G401 (cell line): ENCODE measurements at places on chromosomes 1 and 21.

- DNase-seq, result peak; percentile 16
These were observed 18.7 kb upstream of the CAMK1G start for GRCh38 chr1:209564849-209565248.

- no peak for DNase-seq
These were observed 2.6 kb downstream of the MGST3 start for GRCh38 chr1:165633614-165634013.

DNA sequence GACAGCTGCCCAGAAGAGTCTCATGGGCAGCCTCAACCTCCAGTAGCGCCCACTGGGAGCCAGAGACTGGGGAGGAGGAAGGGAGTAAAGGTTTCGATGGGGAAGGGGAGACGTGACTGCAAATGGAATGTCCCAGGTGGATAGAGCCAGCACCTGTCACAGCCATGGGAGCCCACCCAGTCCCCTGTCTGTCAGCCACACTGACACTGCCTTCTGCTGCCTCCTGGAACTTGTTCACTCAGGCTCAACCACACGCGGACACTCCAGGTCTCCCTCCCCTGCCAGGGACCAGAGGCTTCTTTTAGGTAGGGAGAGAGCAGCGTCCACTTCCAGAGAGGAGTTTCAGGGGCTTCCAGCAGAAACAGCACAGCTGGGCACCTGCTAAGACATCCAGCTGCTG is 346.3 kb downstream of the NPHP4 start:
- DNase-seq, result no peak

GRCh38 chr1:56972976-56973375 is 7.2 kb upstream of the C8B start:
- no peak for DNase-seq

- DNase-seq, result no peak
These were observed 49.9 kb downstream of the WDR4 start for GRCh38 chr21:42829417-42829816.

DNA sequence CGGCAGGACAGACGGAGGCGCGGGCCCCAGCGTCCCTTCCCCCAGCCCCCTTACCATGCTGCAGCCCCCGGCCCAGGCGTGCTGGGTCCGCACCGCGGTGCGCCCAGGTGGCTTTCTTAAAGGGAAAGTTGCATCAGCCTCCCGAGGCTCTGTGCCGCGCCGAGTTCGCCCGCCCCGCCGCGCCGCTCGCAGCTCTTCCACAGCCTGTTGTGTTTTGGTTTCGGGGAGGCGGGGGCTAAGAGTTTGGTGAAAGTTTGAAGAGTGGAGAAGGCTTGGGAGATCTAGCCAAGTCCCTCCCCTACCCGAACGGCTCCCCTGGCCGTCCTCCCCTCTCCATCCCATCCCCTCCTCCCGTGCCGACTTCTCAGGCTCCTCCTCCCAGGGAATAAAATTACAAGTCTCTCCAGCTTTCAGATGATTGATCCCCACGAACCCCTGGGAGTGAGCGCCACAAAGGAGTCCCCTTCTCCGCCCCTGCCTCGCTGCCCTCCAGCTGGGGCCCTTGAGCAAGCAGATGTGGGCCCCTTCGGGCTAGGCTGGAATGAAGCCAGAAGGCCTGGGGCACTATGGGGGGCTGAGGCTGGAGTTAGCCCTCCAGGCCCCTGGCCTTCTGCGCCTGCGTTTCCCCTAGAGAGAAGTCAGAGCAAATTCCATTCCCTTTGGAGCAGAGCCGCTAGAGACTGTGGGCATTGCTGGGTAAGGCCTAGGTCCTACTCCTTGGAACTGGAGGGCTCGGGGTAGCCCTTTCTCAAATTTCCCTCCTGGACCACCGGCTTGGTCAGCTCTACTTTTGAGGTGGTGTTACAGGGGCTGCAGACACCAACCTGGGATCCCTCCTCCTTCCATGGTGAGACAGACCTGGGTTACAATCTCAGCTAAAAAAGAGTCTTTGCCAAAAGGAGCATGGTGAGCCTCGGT is at the start of gene SLC6A9:
SLC6A9 (minus strand) TSS at position 211 of the 918 bp plus-strand sequence. CDS start 7,185 bp downstream, outside the sequence.
- DNase-seq, result peak; percentile 39

DNA sequence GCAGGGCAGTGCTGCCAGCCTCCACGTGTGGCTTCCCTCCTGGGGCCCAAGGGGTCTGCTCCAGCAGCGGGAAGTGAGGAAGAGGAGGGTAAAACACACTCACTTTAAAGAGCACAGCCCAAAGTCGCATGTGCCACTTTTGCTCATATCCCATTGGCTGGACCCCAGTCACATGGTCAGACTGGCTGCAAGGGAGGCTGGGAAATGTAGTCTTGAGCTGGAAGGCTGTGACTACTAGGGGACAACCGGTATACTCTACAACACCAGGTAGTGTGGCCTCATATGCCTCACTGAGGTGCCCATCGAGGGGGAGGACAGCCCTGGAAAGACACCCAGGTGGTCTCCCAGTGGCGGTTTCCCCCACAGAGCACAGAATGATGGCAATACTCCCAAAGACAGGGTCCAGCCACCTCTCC is 45.2 kb downstream of the CAMK2N1 start:
- peak; percentile 70 for DNase-seq

GRCh38 chr1:193111641-193112090 is 6.5 kb upstream of the GLRX2 start:
- DNase-seq, result no peak

DNA sequence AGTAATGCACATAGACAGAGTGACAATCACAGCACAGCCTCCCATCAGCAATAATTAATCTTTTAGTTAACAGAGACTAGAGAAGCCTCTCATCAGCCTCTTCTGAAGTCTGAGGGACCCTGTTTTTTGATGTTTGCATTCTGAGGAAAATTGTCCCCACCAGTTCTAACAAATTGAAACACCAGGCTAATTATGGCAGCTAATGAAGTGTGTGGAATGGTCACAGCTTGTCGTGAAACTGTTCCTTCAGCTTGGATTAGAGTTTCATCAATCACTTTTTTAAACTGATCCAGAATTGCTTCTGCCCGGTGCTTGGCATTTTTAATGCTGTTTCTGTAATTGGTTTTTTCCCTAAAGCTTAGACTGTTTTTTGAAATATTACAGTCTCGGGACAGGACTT is 208.0 kb downstream of the SPATA17 start:
- no peak for DNase-seq

DNA sequence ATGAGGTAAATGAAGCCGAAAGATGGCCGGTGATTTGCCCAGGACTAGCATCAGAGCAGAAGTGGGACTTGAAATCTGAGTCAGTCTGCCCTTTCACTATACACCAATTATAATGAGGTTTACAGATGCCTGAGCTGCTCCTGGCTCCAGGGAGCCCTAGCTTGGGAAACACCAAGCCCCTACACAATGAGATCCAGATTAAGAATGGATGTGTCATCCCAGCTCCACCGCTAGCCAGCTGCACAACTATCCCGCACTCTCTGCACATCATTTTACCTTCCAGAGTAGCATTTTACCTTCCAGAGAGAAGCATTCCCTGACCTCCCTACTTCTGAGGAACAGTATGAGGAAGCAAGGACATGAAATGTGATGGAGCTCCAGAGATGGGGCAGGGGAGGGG is 27.0 kb downstream of the SERTAD4 start:
- DNase-seq, result no peak

GRCh38 chr21:36347962-36348328 is 27.9 kb downstream of the MORC3 start:
- no peak for DNase-seq

GRCh38 chr1:17955302-17956285 is 152.0 kb upstream of the IGSF21 start:
- peak; percentile 15 for DNase-seq

- no peak for DNase-seq
These were observed 107.7 kb upstream of the PLXNA2 start for GRCh38 chr1:208351838-208352237.

DNA sequence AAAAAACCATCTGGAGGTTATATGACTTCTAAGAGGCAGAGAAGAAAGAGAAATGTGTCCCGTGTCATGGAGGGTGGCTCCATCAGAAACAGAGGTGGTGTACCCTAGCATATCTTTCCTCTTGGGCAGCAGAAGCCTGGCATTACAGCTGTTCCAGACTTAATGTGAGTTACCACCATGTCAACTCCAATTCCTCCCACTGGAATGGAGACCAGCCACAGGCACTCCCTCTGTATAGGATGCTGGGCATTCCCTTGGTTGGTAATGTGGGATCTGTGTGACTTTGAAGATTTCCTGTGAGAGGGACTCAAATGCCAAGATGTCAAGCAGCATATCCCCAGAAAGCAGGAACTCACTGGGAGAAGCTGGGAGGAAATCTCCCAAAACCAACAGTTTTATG is 77.1 kb upstream of the COG2 start:
- no peak for DNase-seq

GRCh38 chr1:15210651-15211375 is 36.2 kb upstream of the FHAD1 start:
- no peak for DNase-seq

DNA sequence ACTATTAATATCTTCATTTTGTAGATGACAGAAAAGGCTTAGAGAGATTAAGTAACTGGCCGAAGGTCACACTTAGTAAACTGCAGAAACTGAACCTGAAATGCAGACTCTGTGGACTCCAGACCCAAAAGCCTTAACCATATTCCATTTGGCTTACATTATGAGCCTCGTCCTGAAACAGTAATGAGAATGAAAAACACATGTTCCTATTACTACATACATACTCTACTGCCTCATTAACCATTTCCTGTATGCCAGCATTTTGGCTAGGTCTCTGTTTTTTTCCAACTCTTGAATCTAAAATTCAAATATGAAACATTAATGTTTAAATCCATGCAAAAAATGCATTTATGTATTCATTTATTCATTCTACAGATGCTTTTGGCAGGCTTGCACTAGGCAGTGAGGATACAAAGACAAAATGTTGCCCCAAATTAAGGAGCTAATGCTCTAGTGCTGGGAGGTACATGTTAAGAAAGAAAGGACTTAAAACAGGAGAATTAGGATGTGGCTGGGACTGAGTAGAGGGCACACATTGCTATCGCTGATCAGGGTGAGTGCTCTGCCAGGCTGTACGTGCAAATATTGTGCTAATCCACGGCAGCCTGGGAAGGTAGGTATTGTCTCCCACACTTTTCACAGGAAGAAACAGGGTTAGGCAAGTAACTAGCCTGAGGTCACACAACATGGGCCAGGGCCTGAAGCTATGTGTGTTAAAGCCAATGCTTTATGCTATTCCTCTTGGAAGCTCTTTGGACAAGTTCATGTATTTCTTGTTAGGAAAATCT is 14.0 kb downstream of the DEGS1 start:
- no peak for DNase-seq

- no peak for DNase-seq
These were observed 20.9 kb upstream of the ATP5PO start for GRCh38 chr21:33936301-33937038.

GRCh38 chr1:109381573-109381972 is 16.1 kb downstream of the SORT1 start:
- DNase-seq, result no peak

DNA sequence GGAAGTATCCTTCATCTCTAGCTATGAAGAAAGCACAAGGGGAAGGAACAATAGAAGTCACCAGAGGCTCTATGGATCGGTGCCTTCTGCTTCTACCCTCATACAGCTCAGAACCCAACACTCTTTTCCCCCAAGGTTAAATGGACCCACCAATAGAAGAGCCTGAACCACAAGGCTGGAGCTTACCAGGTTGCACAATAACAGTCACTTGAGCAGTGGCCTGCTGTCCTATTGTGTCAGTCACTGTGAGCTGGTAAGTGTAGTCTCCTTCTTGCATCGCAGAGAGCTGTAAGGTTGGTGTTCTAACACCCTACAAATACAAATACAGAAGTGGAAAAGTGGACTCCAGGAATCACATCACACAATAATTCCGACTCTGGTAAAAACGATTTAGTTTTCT is 103.0 kb downstream of the KIAA0319L start:
- no peak for DNase-seq

DNA sequence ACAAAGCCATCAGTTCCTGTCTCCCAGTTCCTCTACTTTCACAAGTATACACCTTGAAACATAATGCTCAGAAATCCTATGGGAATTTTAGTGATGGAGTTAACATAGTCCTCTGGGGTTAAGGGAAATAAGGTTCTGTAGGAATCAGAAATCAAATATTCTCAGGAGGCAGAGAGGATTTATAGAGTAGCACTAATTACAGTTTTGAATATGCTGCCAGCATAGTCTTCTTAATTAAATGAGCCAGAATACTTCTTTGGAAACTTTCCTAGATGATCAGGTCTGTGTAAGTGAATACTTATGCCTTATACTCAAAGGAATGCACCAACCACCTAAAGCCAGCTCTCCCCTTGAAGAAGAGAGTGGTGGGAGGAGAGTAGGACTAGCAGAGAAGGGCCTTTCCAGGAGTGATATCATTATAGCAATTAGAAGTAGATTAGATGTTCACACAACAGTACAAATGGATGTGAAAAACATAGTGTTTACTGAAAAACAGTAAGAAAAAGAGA is 31.4 kb upstream of the DIRAS3 start:
- DNase-seq, result no peak

- DNase-seq, result no peak
These were observed 5.0 kb downstream of the ABCA4 start for GRCh38 chr1:94115900-94116436.

- no peak for DNase-seq
These were observed 440.9 kb upstream of the LRRC7 start for GRCh38 chr1:69126796-69127195.

DNA sequence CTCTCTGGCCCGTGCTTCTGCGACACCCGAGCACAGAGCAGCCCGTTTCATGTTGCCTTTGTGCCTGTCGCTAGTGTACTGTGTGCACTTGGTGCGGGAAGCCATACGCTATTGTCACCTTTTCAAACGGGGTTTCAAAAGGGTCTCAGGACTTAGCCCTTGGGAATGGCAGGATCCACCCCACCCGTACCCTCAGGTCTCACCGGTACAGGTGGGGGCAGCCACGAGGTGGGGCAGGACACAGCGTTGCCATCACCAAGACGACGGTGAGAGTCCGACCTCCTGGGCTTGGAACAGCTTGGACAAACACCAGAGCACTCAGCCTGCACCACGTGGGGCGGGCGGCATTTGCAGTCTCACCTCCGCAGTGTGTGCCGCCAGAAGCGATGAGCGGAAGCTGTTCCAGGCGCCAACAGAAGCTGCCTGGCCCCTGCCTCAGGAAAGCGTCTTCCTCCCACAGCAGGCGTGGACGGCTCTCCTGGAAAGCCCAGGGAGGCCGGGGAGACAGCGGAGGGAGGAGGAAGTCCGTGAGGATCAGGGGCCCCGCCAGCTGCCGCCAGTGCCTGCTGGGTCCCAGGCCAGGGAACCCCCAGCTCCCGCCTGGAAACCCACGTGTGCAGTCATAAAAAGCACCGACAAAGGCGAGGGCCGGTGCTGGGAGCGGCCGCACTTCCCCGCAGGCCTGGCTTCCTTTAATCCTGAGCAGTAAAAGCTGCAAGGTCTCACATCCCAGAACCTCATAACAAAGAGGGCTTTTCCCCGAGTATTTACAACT is 131.3 kb upstream of the ARHGEF16 start:
- no peak for DNase-seq

GRCh38 chr1:26274801-26275425 is 5.0 kb upstream of the SH3BGRL3 start:
- DNase-seq, result no peak
